Cerebellar cortex (tissue), 1 donor: ENCODE measurements at places on chromosomes 16 and 17.

DNA sequence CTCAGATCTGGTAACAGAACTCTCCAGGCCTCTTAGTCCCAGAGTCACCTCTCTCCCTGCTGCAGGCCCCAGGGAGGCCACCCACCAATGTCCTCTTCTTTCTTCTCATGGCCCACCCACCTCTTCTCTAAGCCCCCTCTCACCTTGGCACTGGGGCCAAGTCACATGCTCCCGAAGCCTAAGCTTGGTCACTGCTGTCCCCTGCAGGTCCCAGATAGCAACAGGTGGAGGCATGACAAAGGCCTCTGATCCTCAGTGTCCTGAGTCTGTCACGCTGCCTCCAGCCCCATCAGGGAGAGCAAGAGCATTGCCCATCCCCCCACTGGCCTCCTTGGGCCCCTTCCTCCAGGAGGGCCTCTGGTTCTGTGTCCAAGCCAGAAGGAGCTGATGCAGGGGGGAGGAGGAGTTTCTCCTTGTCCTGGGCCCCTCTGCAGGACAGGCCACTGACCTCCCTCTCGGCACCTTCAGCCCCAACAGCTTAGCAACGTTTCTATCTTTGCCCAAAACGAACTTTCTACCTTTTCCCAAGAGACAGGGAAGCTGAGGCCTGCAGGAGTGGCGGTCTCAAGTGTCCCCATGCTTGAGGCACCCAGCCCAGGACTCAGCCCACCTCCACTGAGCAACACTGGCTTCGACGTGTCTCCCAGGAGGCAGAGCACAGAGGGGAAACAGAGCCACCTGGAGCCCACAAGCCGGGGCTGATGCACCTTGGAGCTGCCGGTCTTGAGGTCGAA is 8.6 kb downstream of the P2RX1 start:
- no peak for DNase-seq

GRCh38 chr16:87203060-87203656 is 114.0 kb downstream of the C16orf95 start:
- peak; percentile 75 for DNase-seq

- no peak for DNase-seq
Measured at GRCh38 chr17:81256616-81257015, 17.5 kb downstream of the NDUFAF8 start.

DNA sequence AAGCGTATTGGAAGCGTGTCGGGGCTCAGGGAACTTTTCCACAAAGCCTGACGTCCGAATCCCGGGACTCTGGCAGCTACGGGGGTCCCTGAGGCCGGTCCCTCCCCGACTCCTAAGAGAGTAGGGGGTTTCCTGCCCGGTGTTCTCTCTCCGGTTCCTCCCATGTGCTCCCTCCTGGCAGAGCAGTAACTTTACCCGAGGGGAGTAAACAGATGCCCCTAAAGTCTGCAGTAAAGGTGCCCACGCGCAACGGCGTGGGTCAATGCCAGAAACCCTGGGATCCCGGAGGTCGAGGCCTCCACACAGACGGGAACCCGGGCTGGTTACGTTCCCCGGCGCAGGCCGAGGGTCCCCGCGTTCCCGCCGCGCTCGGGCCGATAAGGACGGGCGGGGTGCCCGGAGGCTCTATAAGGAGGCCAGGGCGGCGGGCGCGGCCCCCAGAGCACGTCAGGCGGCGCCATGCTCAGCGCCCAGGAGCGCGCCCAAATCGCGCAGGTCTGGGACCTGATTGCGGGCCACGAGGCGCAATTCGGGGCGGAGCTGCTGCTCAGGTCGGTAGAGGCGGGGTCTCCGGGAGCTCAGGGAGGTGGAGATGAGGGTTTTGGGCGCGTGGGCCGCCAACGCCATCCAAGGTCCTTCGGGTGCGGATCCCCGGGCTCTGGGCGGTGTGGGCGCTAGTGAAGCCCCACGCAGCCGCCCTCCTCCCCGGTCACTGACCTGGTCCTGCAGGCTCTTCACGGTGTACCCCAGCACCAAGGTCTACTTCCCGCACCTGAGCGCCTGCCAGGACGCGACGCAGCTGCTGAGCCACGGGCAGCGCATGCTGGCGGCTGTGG is at the start of gene HBM:
HBM (plus strand) TSS at position 440 of the 836 bp plus-strand sequence; CDS start at position 460, 20 bp downstream.
- no peak for DNase-seq
